ENCODE measurements at places on chromosomes 6 and 20.

DNA sequence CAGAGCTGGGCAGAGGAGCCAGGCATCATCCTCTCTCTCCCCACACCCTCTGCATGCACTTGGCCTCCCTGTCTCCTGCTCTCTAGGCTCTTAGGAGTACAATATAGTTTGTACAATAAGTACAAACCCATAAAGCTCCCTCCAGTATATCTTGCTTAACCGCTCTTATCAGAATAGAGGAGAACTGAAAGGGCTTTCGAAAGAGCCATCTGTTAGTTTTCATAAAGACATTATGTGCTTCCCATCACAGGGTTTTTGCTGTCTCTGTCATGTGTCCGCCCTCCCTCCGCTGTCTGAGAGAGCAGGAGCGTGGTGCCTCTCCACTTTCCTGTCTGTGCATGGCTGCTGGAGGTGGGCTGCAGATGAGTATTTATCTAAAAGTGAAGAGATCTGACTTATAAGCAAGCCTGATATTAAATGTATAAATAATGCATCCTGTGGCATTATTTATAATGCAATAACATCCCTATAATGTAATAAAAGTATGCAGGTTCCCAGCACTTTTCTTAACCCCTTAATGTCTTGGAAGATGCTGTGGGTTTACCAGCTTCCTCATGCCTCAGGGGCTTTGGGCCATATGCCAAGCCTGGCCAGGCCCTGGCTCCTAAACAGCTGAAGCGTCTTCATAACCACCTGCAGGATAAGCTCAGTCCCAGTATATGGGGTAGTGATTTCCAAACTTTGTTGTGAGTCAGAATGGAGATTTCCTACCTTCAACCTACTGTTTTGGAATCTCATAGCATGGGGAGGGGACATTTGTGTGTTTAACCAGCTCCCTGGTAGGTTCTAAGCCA, 297.1 kb downstream of the DHX35 start:
- DNase-seq: no peak

GRCh38 chr6:83057705-83058321, 7.8 kb downstream of the UBE3D start:
- DNase-seq: peak; percentile 74

DNA sequence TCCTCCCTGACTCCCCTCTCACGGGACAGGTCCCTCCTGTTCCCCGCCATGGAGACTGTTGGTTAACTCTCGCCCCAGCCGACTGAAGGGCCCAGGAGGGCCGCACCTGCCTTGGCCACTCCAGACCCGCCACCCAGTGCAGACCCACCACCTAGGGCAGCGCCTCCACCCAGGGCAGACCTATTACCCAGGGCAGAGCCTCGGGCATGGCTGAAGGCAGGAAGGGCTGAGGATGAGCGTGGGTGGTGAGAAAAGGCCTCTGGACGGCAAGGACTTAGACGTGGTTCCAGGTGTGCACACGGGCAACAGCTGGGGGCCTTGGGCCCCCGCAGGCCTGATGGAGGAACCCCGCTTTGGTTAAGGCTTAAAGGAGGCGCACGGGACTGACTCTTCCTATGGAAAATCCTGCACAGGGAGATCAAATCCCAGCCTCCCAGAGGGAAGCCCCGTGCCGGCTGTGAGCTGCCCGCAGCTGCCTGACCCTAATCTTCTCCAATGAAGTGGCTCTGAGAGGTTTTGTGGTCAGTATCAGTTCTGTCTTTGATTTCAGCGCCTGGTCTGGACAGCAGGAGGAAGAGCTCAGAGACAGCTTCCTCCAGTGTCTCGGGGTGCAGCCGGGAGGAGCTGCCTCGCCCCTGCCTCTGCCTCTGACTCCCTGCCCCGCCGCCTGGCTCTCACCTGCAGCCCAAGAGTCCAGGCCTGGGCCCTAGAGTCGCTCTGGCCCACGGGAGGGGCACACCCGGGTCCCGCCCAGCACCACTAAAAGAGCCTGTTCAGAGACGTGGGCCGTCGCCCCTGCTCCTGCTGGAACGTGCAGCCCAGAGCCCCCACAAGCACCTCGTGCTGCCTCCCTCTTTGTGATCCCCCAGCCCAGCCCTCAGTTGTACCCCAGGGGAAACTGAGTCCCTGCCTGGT, 12.1 kb upstream of the CHRNA4 start:
- DNase-seq: no peak

DNA sequence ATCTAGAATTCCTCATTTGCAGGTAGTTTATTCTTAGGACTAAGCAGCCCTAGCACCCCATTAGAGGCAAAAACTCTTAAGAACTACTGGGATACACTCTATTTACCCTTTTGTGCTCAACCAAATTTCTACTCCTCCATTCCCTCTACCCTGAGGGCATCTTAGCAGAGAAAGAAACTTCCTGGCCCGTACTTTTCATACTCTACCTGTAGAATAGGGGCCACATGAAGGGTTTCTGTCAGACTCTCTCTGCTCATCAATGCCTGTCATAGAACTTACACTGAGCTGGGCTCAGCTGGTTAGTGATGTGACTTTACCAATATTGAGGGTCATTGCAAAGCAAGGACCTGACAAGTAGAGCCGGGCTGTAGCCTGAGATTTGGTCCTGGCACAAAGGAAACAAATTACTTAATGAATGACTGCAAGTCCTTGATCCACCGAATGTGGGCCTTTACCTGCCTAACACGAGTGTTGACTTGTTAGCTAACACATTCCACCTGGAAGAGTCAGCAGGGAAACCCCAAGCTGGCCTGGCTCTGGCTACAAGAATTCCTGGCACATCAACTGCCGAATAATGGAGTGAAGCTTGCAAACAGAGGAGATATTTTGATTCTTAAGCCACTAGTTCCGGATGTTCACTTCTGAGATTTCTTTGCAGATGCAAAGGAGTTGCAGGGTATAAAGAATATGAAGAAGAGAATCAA, 280.5 kb upstream of the JAG1 start:
- no peak for DNase-seq

- no peak for DNase-seq
Measured at GRCh38 chr6:72081871-72082270, 195.5 kb downstream of the RIMS1 start.

DNA sequence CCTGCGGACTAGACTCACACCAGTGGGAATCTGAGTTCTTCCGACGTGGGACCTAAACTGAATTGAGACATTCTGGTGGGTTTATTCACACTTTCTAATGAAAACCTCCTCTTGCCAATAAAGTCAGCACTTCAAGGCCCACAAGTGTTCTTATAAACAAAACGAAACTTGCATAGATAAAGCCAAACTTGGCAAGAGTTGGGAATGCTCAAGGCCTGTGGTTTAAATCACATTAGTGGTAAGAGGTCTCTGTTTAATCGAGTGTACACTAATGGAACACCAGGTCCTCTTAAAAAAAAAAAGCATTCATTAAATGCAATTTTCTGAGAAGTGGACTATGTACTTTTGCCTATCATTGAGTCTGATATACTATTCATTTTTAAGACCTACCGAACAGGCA, 143.3 kb downstream of the SMOC2 start:
- no peak for DNase-seq

DNA sequence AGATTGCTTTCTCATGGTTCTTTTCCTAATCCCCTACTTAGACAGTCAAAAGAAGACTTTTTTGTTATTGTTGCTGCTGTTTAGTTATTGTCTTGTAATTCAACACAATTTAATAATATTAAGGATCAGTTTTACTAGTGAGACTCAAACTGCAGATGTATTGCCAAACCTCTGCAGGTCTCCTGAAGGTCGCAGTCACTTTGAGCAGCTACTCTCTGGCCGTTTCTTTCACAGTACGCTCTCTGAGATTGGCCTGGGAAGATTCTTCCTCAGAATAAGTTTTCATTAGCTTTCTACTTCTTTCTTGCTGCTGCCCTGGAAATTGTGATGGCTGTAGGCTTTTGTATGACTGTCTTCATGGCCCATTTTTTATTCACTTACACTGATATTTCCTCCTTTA, 930.8 kb downstream of the QKI start:
- DNase-seq: no peak

DNA sequence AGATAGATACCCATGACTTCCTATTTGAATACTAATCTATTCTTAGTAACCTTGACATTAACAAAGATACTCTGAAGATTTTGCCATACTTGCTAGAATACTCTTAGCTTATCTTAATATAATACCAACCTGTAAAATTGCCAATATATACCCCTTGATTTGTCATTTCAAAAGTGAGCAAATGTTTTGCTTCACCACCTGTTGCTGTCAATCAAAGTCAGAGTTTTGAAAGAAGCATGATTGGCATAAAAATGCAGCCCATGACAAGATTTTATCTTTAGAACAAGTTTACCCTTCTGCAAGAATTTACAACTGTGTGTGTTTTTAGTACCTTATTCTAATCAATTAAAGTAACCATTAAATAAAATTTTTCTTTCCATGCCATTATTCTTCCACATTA, 236.2 kb downstream of the TBX18 start:
- DNase-seq: no peak

DNA sequence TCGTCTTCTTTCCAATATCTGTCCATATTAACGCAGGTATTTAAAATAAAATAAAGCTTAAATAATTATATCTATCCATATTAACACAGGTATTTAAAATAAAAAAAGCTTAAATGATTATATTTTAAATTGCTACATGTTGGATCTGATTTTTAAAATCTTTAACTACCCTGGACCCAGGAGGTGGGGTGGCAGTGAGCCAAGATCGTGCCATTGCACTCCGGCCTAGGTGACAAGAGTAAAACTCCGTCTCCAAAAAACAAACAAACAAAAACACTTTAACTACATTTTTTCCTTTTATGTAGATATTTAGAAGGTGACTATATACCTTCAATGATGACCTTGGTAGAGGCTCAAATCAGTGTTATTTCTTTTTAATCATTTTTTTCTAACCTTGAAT, 211.9 kb downstream of the GRIK2 start:
- no peak for DNase-seq

DNA sequence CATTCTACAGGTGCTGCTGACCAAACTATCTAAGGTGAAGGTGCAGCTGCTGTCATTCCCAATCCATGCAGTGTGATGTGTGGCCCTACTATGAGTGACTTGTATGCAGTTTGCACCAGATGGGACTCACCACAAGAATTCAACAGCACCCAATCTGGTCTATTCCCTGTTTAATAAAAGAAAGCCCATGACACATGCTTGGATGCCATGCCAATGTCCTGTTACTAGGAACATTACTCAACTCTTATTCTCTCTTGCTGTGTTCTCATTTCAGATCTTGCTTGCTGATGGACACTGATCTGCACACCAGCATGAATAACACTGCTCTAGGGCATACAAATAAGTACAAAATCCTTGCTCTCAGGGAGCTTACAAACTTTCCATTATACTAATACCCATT, 221.6 kb upstream of the CDYL start:
- no peak for DNase-seq

- no peak for DNase-seq
Measured at GRCh38 chr20:49750611-49751396, 37.1 kb upstream of the B4GALT5 start.

DNA sequence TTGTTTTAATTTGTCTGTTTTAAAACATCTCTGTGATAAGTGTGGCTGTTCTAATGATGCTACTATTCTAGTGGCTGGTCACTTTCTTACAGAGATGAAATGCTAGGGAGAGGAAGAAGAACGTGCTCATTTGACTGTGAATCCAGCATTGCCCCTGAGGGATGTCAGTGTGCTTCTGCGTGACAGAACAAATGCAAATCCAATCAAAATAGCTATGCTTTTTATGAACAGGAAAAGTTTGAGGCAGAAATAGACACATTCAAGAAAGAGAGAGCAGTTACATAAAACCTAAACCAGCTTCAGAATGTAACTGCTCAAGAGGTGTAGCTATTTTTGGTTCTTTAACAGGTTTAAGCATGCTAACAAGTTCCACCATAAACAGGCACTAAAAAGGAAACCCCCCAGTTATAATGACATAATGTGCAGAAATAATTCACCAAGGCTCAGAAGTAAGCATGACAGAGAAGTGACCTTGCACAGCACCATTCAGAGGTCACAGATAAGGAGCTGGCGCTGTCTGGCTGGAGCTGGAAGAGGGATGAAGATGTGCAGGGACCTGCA, 385.3 kb downstream of the EPM2A start:
- DNase-seq: peak; percentile 82

DNA sequence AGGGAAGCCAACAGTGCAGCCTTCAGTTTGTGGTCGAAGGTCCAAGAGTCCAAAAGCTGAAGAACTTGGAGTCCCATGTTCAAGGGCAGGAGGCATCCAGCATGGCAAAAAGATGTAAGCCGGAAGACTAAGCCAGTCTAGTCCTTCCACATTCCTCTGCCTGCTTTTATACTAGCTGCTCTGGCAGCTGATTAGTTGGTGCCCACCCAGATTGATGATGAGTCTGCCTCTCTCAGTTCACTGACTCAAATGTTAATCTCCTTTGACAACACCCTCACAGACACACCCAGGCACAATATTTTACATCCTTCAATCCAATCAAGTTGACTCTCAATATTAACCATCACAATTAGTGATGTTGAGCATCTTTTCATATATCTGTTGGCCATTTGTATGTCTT, 23.1 kb upstream of the PHIP start:
- no peak for DNase-seq

DNA sequence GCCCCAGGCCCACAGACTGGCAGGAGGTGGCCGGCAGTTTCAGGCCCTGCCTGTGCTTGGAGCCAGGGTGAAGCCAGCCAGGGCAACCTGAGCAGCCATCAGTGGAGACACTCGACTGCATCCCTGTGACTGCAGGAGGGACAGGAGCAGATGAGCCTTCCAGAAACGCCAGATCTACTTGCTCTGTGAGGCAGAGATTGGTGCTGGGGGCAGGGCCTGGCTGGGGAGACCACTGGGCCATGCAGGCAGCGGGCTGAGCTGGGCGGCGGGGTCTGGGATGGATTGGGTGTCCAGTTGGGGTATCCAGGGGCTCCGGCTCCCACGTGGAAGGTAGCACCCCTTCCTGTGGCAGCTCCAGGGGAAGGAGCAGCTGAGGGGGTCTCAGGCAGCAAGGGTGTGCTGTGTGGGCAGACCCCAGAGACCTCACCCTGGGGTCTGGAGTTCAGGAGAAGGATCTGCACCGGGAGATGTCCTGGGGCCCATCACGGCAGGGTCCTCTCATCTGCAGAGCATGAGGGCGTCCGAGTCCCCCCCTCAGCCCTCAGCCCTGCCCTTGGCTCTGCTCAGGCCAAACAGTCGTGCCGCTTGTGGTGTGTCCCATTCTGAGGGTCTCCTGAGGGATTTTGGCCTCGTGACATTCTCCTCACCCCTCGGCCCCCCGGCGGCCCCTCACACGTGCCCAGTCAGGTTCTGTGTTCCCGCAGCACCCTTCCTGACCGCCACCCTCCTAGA, 334.9 kb downstream of the TAF4 start:
- no peak for DNase-seq

GRCh38 chr6:1436334-1437306, 47.2 kb downstream of the FOXF2 start:
- peak; percentile 80 for DNase-seq

- DNase-seq: no peak
Measured at GRCh38 chr6:47126647-47127391, 84.7 kb upstream of the ADGRF1 start.

DNA sequence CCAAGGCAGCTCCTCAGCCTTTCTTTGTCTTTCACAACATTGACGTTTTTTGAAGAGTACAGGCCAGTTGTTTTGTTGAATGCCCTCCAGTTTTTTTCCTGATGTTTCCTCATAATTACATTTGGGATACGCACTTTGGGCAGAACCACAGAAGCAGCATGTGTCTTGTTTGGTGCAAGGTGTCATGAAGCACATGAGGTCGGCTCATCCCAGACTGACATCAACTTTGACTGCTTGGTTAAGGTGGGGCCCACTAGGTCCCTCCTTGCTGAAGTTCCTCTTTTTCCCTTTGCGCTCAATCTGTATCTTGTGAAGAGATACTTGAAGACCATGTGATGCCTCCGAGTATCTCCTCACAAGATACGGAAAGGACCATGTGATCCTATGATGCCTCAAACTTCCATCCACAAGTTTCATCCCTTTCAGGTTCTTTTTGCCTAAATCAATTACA, 10.5 kb downstream of the SNAI1 start:
- no peak for DNase-seq

All from NCI-H526 (cell line).